ENCODE measurements at places on chromosomes 13 and 19. TPM values are rescaled to one million over a fixed set of nuclear protein-coding genes. Genes with fewer than 3 reads are reported as not detected.

GRCh38 chr19:6801485-6802086, 29.1 kb downstream of the VAV1 start:
- DNase-seq = peak; percentile 46

Gene SPRED3
- 2.6 TPM for total RNA-seq

Gene ATP8A2
- total RNA-seq = not detected

DNA sequence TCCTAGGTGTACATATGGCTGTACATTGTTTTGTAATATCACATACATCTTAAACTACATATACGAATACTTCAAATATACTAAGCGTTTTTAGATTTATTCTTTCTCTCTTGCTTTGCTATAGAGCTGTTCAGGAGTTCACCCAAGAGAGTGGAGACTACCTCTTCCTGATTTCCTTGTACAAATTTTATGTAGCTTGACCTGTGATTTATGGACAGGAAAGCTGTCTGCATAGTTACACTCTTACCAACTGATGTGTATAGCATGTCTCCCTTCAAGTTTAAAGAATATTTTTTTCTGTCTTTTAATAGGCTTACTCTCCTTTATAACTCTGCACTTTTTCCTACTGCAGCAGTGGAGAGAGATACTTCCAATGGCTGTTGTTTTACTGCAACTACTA, 428.7 kb downstream of the NDFIP2 start:
- no peak for DNase-seq

Gene SYDE1
- total RNA-seq = 4.5 TPM

DNA sequence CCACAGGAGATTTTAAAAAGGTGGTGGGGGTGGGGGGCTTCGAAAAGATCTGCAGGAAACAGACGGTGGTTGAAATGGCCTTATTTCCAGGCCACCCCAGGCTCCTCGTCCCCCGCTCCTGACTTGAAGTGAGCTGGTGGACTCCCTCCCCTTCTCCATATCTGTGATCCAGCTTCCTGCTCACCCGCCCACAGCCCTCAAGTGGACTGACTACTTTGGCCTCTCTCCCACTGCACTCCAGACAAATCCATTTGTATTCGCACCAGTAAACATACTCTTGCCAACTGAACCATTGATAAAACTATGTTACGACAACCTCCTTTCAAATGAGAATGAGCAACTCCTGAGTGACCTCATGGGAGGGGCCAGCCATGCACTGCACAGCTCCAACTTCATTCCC, 259.5 kb downstream of the COL4A1 start:
- DNase-seq = no peak

GRCh38 chr19:2282062-2282861, at the start of gene PEAK3:
PEAK3 (minus strand) TSS chr19:2282175; CDS start chr19:2280931, 1,244 bp downstream.
- DNase-seq = peak; percentile 58

DNA sequence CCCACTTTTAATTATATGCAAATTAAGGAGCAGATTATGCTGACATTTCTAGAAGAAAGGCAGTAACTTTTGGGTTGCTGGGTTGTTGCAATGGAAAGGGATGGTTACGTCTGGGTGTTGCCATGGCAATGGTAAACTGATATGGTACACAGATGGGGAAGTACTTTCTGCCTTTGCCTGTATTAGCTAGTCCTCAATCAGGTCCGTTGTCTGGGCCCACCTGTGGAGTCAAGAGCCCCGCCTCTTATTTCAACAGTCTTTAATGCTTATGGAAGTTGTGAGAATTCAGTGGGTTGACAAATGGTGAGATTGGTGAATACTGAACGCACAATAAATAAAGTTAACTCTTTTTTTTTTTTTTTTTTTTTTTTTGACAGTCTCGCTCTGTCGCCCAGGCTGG, 30.6 kb upstream of the DPP9 start:
- no peak for DNase-seq

GRCh38 chr13:49812812-49813211, 20.3 kb upstream of the KPNA3 start:
- no peak for DNase-seq

DNA sequence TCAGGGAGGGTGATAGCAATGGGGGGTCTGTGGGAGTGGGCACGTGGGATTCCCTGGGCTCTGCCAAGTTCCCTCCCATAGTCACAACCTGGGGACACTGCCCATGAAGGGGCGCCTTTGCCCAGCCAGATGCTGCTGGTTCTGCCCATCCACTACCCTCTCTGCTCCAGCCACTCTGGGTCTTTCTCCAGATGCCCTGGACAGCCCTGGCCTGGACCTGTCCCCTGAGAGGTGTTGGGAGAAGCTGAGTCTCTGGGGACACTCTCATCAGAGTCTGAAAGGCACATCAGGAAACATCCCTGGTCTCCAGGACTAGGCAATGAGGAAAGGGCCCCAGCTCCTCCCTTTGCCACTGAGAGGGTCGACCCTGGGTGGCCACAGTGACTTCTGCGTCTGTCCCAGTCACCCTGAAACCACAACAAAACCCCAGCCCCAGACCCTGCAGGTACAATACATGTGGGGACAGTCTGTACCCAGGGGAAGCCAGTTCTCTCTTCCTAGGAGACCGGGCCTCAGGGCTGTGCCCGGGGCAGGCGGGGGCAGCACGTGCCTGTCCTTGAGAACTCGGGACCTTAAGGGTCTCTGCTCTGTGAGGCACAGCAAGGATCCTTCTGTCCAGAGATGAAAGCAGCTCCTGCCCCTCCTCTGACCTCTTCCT, 9.3 kb upstream of the CEACAM7 start:
- DNase-seq = no peak

GRCh38 chr19:2041683-2042484, 9.2 kb downstream of the MKNK2 start:
- DNase-seq = peak; percentile 98

Gene CRB3
- not detected for total RNA-seq

- DNase-seq = no peak
Observed at GRCh38 chr19:40588926-40589569, 12.1 kb upstream of the LTBP4 start.

DNA sequence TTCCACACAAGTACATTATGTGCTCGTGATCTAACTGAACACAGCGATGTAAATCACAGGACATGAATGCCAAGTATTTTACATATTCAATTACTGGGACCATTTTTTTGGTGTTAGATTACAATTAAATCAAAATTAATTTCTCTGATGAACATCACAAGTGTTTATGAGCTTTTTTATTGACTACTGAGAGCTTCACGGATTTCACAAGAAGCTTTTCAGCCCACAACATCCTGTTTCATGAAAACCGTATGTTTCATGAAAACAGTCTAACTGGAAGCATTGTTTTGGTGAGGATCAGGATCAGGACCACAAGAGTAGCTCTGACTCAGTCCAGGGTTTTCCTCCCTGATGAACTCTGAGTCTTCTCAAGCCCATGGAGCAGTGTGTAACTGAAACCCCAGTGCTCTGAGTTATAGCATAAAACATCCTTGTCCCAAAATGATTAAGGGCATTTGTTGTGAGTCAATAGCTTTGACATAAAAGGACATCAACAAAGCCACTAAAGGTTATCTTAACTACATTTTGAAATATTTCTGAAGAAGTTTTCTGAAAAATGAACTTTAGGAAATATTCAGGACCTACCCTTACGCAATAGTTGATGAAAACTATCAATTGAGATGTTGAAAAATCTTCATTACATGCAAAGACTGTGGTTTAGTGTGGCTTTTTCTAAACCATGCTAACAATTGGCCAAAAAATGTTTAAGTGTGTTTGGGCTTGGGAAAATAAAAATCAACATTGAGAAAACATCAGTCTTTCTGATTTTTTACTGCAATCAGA, 49.3 kb downstream of the UFM1 start:
- DNase-seq = no peak

DNA sequence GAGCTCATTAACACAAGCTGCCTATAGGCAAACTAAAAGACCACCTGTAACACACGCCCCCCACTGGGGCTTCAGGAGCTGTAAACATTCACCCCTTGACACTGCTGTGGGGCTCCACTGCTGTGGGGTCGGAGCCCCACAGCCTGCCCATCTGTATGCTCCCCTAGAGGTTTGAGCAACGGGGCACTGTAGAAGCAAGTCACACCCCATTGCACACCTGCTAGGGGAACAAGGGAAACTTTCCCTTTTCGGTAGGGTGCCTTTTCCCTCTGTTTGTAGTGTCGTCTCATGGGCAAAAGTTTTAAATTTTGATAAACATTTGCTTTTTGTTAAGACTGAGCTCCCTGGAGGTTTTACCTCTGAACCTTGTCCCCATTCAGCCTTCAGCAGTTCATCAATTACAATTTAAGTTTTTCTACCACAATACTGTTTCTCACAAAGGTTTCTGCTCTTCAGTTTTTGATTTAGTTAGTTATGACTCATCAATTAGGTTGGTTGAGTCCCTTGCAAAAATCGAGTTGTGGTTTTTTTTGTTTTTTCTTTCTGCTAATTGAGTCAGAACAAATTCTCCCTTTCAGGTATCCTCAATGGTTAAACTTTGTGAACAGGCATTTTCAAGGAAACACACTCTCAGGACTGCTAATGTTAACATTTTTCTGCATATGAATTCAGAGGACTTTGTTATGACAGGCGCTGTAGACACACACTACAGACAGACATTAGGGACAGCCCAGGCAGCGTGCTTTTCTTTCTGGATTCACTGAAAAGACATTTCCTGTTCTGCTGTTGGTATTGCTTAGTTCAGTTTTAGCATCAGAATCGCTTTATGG, 35.1 kb downstream of the ZNF433 start:
- DNase-seq = no peak

Gene NLRP9
- total RNA-seq = not detected

DNA sequence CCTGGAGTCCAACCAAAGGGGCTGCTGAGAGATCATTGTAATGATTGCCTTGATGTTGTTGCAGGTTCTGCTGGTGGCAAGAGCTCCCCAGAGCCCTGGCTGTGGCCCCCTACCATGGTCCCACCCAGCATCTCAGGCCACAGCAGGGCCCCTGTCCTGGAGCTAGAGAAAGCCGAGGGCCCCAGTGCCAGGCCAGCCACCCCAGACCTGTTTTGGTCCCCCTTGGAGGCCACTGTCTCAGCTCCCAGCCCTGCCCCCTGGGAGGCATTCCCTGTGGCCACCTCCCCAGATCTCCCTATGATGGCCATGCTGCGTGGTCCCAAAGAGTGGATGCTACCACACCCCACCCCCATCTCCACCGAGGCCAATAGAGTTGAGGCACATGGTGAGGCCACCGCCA, 15.5 kb downstream of the NCAN start:
- DNase-seq = no peak

DNA sequence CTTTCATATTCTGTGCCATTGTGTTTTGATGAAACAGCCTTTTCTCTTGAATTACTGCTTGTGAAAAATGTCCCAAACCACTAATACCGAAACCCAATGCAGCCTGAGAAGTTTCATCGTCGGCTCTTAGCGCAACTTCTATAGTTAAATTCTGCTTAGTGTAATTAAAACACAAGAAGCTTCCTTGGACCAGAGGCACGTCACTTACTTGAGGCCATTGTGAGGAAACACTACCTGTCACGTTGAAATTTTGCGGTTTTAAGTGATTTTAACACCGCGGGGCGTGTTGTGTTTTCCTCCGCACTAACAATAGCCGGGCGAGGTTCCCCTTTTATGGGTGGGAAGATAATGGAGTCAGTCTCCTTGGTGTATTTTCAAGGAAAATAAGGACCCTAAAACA, 70.9 kb downstream of the GGACT start:
- DNase-seq = no peak

Gene AP2A1
- 137 TPM for total RNA-seq

DNA sequence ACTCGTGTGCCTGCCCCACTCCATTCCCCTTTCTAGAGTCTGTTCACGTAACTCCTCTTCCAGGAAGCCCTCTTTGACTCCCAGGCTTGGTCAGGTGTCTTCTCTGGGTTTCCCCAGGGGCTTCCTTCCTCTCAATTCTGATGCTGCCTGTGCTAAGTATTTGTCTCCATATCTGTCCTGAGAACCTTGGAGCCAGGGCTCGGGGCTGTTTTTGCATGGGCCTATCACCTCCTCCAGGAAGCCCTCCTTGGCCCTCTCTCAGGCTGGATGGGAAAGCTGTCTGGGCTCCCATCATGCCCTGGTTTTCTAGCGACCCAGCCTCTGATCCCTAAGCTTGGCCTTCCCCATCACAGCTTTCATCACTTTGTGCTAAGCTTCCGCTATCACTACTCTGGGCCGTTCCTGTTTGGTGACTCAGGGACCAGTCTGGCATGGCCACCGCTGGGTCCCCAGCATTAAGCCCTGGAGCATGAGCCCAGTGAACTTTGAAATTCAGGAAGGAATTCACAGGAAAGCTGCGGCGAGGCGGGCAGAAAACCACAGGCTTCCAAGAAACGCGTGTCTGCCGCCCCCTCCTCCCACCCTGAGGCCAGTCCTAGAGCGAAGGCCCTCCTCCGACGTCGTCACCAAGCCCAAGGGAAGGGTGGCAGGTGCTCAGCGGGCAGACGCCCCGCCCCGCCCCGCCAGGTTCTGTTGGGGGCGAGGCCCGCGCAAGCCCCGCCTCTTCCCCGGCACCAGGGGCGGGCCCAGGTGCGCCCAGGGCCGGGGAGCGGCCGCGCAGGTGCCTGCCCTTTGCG, 486 bp upstream of the SPINT2 start:
- DNase-seq = no peak

DNA sequence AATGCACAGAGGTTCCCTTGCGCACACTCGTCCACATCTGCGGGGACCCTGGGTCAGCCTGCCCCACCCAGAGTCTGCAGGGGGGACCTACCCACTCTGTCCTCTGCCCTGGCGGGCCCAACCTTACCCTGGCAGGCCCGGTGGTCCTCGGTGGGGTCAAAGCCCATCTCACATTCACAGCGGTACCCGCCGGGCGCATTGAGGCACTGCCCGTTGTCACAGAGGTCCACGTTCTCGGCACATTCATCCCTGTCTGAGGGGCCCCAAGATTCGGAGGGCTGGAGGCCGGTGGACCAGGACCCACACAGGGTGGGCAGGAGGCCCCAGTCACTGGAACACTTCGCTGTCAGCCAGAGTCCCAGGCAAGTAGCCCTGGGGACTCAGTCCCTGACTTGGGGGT, 38.5 kb downstream of the FBN3 start:
- DNase-seq = no peak

GRCh38 chr13:98014766-98015165, 61.3 kb downstream of the IPO5 start:
- DNase-seq = no peak

Gene FCER2
- total RNA-seq = not detected

DNA sequence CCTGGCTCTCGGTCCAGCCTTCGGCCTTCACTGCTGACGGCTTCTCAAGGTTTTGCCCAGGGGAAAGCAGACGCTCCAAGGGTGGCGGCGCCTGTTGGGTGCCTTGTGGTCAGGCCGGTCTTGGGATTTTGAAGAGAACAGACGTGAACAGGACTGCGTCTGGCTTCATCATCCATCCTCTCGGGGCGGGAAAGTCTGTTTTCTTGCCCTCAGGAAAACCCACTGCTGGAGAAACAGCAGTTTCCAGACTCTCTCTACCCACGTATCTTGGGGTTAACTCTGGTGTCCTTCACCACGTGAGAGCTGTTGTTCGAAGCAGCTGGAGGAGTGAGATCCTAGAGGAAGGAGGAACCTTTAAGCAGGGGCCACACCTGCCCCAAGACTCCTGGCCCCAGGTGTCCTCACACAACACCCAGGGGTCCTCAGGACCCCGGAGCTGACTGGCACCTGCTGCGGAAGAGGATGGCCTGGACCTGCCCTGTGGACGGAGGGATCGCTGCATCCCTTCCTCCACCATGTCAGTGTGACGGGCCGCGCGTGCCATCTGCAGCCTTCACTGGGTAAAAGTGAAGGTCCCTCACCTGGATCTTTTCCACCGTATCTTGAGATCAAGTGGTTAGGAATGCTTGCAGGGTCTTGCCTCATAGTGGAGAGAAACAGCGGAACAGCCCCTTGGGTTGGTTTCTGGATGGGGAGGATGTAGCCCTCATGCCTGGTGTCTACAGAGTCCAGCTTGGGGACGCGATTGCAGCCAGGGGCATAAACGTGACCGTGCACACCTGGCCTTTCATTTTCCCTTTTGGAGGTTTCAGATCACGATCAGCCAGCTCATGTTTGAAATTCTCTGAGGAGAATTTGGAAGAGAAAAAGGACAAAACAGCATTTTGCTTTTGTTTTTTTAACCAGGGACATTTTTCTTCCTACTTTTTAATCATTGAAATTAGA, 69.5 kb upstream of the MCF2L start:
- no peak for DNase-seq

All from gastrocnemius medialis (tissue), 4 donors.